DMS53 (cell line): ENCODE measurements at places on chromosomes 12 and 14.

GRCh38 chr12:121915841-121916321 is 2.5 kb upstream of the CFAP251 start:
- no peak for DNase-seq

DNA sequence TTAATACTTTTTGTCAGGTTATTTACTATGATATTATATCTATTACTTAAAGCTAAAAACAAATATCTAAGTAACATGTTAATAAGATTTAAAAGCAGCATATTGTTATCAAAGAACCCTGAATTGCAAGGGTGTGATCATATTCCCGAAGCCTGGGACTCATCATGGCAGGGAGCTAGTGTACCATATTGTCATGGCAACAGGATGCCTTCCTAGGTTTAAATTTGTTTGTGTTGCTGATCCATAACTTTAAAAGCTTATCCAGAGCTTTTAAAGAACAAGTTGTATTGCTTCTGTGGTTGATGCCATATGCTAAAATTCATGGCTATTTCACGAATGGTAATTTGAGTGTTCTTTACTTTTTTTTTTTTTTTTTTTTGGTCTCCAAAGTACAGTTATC is 500.5 kb downstream of the NAV3 start:
- peak; percentile 33 for DNase-seq

GRCh38 chr14:88660056-88660455 is 97.2 kb downstream of the ZC3H14 start:
- no peak for DNase-seq

- peak; percentile 53 for DNase-seq
These were observed 18.7 kb upstream of the NOS1 start for GRCh38 chr12:117380083-117380482.

DNA sequence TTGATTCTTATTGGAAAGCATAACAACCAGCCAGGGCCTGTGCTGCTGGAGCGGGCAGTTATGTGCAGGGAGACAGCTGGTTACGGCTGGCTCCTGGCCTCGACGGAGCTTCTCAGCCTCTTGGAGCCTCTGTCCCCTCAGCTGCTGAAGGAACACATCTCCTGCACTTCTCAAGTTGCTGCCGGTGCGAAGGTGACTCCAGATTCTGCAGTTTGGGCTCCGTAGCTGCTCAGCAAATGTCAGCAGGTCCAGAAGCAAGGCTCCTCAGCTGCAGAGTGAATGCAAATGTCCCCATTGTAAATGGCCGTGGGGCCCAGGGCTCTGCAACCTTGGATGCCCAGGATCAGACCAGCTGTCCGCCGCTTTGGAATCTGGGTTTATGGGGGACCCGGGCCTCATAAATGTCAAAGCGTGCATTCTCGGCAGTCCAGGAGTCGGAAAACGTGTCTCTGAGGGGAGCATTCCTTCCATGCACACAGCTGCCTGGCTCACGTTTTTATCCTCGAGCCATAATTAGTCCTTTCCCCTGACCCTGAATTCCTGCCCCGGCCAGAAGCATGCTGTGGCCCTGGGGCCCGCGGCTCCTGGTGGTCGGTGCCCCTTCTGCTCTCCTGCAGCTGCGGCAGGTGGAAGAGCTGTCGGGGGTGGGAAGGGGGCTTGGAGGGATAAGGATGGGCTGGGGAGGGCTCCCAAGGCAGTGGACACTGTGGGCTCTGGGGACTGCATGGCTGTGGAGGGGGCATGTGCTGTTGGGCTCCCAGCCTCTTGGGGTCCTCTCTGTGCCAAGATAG is 106.0 kb downstream of the KIF26A start:
- no peak for DNase-seq

- no peak for DNase-seq
These were observed 2.0 kb upstream of the ANG start for GRCh38 chr14:20686386-20687143.

GRCh38 chr12:93767524-93767863 is 90.3 kb downstream of the CRADD start:
- no peak for DNase-seq

GRCh38 chr14:87257421-87257820 is 735.6 kb downstream of the GALC start:
- no peak for DNase-seq

- DNase-seq, result no peak
These were observed 96.2 kb downstream of the FIGNL2 start for GRCh38 chr12:51752234-51752889.

- no peak for DNase-seq
These were observed 124.9 kb downstream of the PELI2 start for GRCh38 chr14:56243110-56243509.
